HT-29 (cell line): ENCODE measurements at places on chromosomes 2 and 18. TPM values are rescaled to one million over a fixed set of nuclear protein-coding genes. Genes with fewer than 3 reads are reported as not detected.

Gene TCF7L1
- not detected in 2 replicates for total RNA-seq

Gene RSAD2
- total RNA-seq: 0.78 and 1.6 TPM in 2 replicates

Gene SGPP2
- total RNA-seq: 16.9 and 23.6 TPM in 2 replicates

Gene ALPG
- total RNA-seq: 0.16 TPM in 1 of 2 replicates, not detected in the other

Gene MROH2A
- 2.4 and 2.8 TPM in 2 replicates for total RNA-seq

Gene FAM237A
- total RNA-seq: not detected in 2 replicates

Gene IGFBP5
- not detected in 2 replicates for total RNA-seq

Gene RNU2-63P
- not detected in 2 replicates for total RNA-seq

Gene PSD4
- 85.5 and 90.1 TPM in 2 replicates for total RNA-seq

Gene ABCB11
- 0.08 TPM in 1 of 2 replicates, not detected in the other for total RNA-seq
